Left lung (tissue), 14 donors: ENCODE measurements at places on chromosomes 6 and 20. TPM values are rescaled to one million over a fixed set of nuclear protein-coding genes. Genes with fewer than 3 reads are reported as not detected.

GRCh38 chr20:62114894-62115293 lies 7.4 kb upstream of the LSM14B start:
- DNase-seq = no peak
- H3K27ac ChIP-seq = no peak overlapping the region
- peaks cover 59% of the 10 kb centered on the region for H3K27me3 ChIP-seq
- H3K36me3 ChIP-seq = no peaks in the 10 kb centered on the region
- no peaks in the 10 kb centered on the region for H3K4me1 ChIP-seq
- H3K4me3 ChIP-seq = no peak overlapping the region

GRCh38 chr20:57158474-57158873 lies 108.0 kb downstream of the BMP7 start:
- H3K27me3 ChIP-seq = no peaks in the 10 kb centered on the region
- H3K4me1 ChIP-seq = no peaks in the 10 kb centered on the region
- H3K4me3 ChIP-seq = no peak overlapping the region
- no peak overlapping the region for H3K27ac ChIP-seq

GRCh38 chr6:20447581-20448132 lies 46.0 kb downstream of the E2F3 start:
- H3K4me3 ChIP-seq = no peak overlapping the region
- peaks cover 5% of the 10 kb centered on the region for H3K36me3 ChIP-seq
- no peak for DNase-seq
- no peaks in the 10 kb centered on the region for H3K27me3 ChIP-seq

GRCh38 chr6:136992113-136992512 lies 52.7 kb downstream of the IL20RA start:
- peaks cover 45% of the 10 kb centered on the region for H3K27me3 ChIP-seq
- H3K36me3 ChIP-seq = no peaks in the 10 kb centered on the region
- H3K4me1 ChIP-seq = peaks cover 6% of the 10 kb centered on the region
- DNase-seq = no peak

DNA sequence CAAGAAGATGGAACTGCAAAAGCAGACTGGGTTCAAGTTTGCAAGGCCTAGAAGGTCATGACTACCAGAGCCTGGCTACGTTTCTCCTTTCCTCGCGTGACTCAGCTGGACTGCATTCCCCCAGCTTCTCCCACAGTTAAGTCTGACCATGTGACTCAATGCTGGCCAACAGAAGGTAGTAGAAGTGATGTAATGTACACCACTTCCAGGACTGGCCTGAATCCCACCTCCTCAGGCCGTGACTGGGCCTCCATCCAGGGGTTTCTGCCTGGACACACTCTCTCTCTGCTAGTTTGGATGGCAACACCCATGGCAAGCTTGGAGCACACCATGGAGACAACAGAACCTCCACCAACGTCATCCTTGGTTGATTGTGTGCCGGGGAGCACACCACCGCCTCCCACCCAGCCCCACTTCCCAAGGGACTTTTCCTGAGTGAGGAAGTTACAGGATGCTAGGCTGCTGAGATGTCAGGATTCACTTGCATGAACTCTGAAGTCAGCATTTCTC lies 112.0 kb upstream of the CDYL start:
- no peak for DNase-seq
- no peaks in the 10 kb centered on the region for H3K36me3 ChIP-seq
- H3K27ac ChIP-seq = no peak overlapping the region

GRCh38 chr6:32816746-32817204 lies at the start of gene HLA-DOB:
HLA-DOB (minus strand) TSS chr6:32817002; CDS start chr6:32816951, 51 bp downstream.
- no peak within 1 kb of the TSS for H3K27ac ChIP-seq
- H3K36me3 ChIP-seq = no peaks in the 10 kb centered on the region
- DNase-seq = no peak
- no peaks in the 10 kb centered on the region for H3K27me3 ChIP-seq

The FAM229B gene
- total RNA-seq = 15.6 TPM

- DNase-seq = no peak
- H3K4me3 ChIP-seq = no peak overlapping the region
- H3K27me3 ChIP-seq = no peaks in the 10 kb centered on the region
- H3K36me3 ChIP-seq = peaks cover 73% of the 10 kb centered on the region
Observed at GRCh38 chr20:3909952-3910366, 20.8 kb downstream of the PANK2 start.

The OR2J1 gene
- total RNA-seq = not detected

DNA sequence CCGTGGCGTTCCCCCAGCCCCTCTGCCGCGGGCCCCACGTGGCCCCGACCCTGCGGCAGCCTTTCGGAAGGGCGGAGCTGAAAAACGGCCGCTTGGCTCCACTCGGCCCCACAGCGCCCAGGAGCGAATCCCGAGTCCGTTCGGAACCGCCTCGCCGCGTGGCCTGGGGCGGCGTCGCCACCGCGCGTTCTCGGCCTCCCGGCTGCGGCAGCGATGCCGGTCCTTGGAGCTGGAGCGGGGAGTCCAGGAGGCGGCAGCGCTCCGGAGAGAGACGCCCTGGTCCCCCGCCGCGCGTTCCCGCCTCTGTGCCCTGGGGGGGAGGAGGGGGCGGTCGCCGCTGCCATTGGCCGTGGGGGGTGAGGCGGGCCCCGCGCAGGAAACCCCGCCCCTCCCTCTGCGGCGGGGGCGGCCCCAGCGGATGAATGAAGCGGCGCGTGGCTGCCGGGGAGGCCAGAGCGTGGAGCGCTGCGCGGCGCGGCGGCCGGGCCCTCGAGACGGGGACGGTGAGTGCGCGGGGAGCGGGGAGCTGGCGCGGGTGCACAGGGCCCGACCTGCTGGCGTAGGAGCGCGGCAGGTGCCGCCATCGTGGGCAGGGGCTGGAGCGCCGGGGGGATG lies at the start of gene SLCO4A1:
Gene SLCO4A1, plus strand, starts transcription at position 453 of the 615 bp plus-strand sequence. CDS start 13,952 bp downstream, outside the sequence.
- peak within 1 kb of the TSS; percentile 46 for H3K27ac ChIP-seq
- peaks cover 68% of the 10 kb centered on the region for H3K27me3 ChIP-seq
- peak within 1 kb of the TSS; percentile 40 for H3K4me3 ChIP-seq
- H3K36me3 ChIP-seq = no peaks in the 10 kb centered on the region

DNA sequence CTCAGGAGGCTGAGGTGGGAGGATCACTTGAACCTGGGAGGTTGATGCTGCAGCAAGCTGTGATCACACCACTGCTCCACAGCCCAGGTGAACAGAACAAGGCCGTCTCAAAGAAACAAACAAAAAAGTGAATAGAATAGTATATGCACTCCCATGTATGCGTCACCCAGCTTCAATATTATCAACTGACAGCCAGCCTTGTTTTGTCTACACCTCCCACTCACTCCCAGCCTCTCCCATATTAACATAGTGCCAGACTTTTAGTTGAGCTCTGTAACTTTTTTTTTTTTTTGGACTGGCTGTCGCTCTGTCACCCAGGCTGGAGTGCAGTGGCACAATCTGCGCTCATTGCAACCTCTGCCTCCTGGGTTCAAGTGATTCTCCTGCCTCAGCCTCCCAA lies 18.1 kb upstream of the ILRUN start:
- DNase-seq = no peak
- H3K27me3 ChIP-seq = no peaks in the 10 kb centered on the region
- no peaks in the 10 kb centered on the region for H3K36me3 ChIP-seq
- no peak overlapping the region for H3K4me3 ChIP-seq

The SLC35D3 gene
- total RNA-seq = 0.09 TPM

- H3K4me3 ChIP-seq = no peak overlapping the region
- H3K27me3 ChIP-seq = no peaks in the 10 kb centered on the region
- DNase-seq = no peak
- H3K36me3 ChIP-seq = no peaks in the 10 kb centered on the region
- no peak overlapping the region for H3K27ac ChIP-seq
Observed at GRCh38 chr6:169381988-169382387, 128.3 kb upstream of the THBS2 start.

The VNN1 gene
- total RNA-seq = 10.0 TPM

- no peaks in the 10 kb centered on the region for H3K27me3 ChIP-seq
- H3K4me1 ChIP-seq = no peaks in the 10 kb centered on the region
- no peak overlapping the region for H3K4me3 ChIP-seq
- no peak for DNase-seq
- no peak overlapping the region for H3K27ac ChIP-seq
Observed at GRCh38 chr6:167020206-167020605, 21.0 kb downstream of the CEP43 start.

- no peak for DNase-seq
- H3K4me1 ChIP-seq = peaks cover 28% of the 10 kb centered on the region
- no peak overlapping the region for H3K4me3 ChIP-seq
- no peaks in the 10 kb centered on the region for H3K36me3 ChIP-seq
- no peaks in the 10 kb centered on the region for H3K27me3 ChIP-seq
Observed at GRCh38 chr6:684831-685636, 7.9 kb downstream of the EXOC2 start.

- no peak for DNase-seq
- no peaks in the 10 kb centered on the region for H3K4me1 ChIP-seq
- H3K4me3 ChIP-seq = no peak overlapping the region
- H3K27me3 ChIP-seq = no peaks in the 10 kb centered on the region
Observed at GRCh38 chr6:37906121-37906520, 86.6 kb downstream of the ZFAND3 start.

The C20orf141 gene
- not detected for total RNA-seq

- H3K27ac ChIP-seq = no peak overlapping the region
- DNase-seq = no peak
- H3K36me3 ChIP-seq = no peaks in the 10 kb centered on the region
- H3K27me3 ChIP-seq = no peaks in the 10 kb centered on the region
- H3K4me3 ChIP-seq = no peak overlapping the region
- H3K4me1 ChIP-seq = no peaks in the 10 kb centered on the region
Observed at GRCh38 chr6:40695750-40696415, 108.7 kb upstream of the LRFN2 start.

The TUBB1 gene
- total RNA-seq = 2.0 TPM

GRCh38 chr6:44342489-44342888 lies at the start of gene SPATS1:
SPATS1 (plus strand) TSS chr6:44342650; CDS start chr6:44343096, 446 bp downstream.
- peaks cover 71% of the 10 kb centered on the region for H3K27me3 ChIP-seq
- peak within 1 kb of the TSS; percentile 1 for H3K4me3 ChIP-seq
- no peak within 1 kb of the TSS for H3K27ac ChIP-seq

DNA sequence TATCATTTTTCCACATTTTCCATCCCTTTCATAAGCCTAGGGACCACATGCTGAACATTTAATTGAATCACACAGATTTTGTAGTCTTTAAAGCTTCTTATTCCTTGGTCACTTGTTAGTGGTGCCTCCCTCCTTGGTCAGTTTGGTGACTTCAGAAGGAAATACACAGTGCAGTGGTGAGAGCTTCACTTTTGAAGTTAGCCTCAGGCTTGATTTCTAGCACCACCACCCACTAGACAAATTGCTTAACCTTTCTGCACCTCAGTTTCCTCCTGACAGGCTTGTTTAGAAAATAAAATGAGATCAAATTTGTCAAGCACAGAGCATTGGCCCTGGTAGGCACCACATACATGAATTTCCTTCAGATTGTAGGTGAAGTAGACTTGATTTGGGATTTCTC lies 91.7 kb downstream of the FOXO3 start:
- no peak for DNase-seq
- H3K27me3 ChIP-seq = no peaks in the 10 kb centered on the region
- H3K36me3 ChIP-seq = no peaks in the 10 kb centered on the region
- no peak overlapping the region for H3K4me3 ChIP-seq

DNA sequence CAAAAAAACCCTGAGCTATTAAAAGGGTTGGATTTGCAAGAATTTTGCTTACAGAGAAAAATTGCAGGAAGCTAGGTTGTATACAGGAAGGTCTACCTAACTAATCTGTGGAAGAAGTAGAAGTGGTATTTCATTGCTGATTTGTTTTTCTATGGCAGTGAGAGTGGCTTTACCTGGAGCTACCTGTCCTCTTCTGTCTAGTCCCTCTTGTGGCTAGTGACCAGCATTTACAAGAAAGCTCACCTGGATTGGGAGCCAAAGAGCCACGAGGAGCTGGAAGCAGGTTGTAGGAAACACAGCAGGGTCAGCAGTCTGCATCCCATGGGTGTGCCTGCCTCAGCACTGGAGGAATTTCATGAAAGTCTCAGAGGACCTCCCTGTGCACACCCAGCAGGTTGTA lies 120.3 kb upstream of the RALGAPA2 start:
- H3K27me3 ChIP-seq = peaks cover 16% of the 10 kb centered on the region
- H3K36me3 ChIP-seq = no peaks in the 10 kb centered on the region
- no peak for DNase-seq
- H3K4me3 ChIP-seq = no peak overlapping the region
- H3K4me1 ChIP-seq = peaks cover 5% of the 10 kb centered on the region

DNA sequence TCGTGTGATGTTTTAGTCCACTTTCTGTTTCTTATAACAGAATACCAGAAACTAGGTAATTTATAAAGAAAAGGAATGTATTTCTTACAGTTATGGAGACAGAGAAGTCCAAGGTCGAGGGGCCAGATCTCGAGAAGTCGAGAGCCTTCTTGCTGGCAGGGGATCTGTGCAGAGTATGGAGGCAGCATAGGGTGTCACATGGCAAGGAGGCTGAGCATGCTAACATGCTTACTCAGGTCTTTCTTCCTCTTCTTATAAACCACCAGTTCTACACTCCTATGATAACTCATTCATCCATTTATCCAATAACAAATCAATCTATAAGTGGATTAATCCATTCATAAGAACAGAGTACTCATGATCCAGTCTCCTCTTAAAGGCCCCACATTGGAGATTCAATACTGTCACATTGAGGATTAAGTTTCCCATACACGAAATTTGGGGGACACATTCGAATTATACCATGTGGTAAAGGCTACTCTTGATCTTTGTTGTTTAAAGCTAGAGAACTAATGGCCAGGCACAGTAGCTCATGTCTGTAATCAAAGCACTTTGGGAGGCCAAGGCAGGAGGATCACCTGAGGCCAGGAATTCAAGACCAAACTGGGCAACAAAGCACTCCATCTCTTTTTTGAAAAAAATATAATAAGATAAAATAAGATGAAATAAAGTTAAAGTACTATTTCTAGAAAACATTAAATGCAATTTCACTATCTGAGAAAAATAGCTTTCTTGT lies 2.1 kb downstream of the GOPC start:
- no peak overlapping the region for H3K27ac ChIP-seq
- no peaks in the 10 kb centered on the region for H3K27me3 ChIP-seq
- H3K4me1 ChIP-seq = peaks cover 19% of the 10 kb centered on the region
- no peak for DNase-seq
- no peaks in the 10 kb centered on the region for H3K36me3 ChIP-seq

DNA sequence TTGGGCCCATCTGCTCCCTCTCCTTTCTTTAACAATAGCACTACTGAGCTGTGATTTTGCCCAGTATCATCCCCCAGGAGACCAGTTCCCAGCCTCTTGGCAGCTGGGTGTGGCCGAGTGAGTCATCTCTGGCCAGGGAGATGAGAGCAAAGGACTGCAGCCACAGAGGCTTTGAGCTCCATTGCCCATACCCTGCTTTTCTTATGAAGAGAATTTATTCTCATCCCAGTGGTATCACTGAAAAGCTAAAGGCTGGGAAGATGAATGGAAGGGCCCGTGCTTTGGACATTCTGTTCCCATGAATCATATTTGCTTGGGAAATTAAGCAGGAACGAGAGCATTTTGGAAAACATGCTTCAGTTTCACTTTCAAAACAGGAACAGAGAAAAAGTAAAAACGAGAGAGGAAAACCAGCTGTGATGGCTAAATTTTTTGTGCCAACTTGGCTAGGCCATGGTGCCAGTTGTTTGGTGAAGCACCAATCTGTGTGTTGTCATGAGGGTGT lies 14.9 kb downstream of the CST3 start:
- DNase-seq = peak; percentile 74
- H3K4me3 ChIP-seq = no peak overlapping the region
- no peaks in the 10 kb centered on the region for H3K4me1 ChIP-seq
- H3K27me3 ChIP-seq = no peaks in the 10 kb centered on the region
- peak overlapping the region; percentile 82 for H3K27ac ChIP-seq

GRCh38 chr6:88517737-88518136 lies 351.6 kb upstream of the CNR1 start:
- no peaks in the 10 kb centered on the region for H3K27me3 ChIP-seq
- no peaks in the 10 kb centered on the region for H3K4me1 ChIP-seq
- H3K4me3 ChIP-seq = no peak overlapping the region
- no peak overlapping the region for H3K27ac ChIP-seq
- DNase-seq = no peak
- no peaks in the 10 kb centered on the region for H3K36me3 ChIP-seq
